ENCODE measurements at places on chromosomes 4 and X.

DNA sequence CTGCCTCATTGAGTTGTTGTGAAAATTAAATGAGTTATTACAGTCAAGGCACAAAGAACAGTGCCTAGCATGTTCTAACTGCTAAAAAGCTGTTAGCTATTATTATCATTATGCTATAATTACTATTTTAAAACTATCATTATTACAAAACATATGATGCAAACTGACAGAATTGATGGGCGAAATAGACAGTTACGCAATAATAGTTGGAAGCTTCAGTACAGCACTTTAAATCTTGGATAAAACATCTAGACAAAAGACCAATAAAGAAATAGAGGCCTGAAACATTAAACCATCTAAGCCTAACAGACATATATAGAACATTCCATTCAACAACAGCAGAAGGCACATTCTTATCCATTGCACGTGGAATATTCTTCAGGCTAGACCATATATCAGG lies 73.0 kb downstream of the TAB3 start:
- DNase-seq = no peak

DNA sequence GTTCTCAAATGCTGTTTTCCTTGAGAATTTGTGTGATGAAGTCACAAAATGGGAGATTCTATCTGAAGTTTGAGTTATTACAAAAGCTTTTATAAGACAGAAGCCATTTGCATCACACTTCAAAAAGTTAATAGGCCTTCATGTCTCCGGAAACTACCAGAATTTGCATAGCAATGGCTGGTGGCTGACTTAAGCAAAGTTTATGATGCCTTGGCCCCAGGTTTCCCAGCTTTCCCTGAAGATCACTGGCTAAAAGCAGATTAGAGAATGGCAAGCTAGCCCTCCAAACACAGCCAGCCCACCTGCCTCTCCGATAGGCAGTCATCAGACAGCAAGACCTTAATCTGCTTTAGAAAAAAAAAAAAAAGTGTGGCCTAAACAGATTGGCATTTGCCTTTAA lies 197.8 kb downstream of the HS3ST1 start:
- DNase-seq = no peak

DNA sequence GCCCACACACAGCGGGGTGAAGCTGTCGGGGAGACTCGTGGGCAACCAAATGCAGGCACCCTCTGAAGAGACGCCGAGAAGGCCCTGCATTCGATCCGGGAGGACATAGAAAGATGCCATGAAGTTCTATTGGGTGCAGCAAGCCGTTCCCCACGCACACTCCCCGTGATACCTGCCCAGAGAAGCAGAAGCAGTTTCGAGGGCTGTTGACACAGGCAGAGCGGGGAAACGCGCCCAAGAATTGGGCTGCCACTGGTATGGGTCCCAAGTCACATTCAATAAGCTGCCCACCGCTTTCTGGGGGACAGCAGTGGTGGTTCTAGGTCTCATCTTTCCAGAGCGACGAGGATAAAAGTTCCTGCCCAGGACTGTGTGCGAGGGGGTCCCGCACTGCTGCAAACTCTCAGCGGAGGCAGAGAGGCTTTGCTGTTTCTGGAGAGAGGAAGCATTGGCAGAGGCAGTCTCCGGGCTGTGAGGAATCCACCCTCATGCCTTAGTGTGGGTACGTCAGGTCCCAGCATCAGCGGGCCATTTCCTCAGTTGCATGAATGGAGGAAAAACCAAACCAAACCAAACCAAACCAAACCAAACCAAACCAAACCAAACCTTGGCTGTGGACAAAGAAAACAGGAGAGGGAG lies 10.1 kb downstream of the PITX2 start:
- DNase-seq = no peak

DNA sequence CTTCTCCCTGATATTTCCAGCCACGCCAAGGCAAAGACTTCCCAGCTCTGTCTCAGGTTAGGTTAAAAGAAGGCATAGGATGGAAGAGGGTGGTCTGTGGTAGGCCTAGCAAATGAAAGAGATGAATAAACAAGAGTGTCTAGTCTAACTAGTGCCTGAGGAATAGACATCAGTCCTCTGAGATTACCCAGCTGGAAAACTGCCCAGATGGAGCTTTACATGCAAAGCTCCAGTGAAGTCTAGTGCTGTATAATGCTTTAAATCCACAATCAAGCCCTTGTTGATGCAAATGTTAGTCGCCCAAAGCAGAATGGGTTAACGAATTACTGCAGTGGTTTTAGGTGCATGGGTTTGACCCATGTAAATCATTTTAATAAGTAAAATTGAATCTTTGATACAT lies 24.8 kb upstream of the GUCY1B1 start:
- DNase-seq = no peak

GRCh38 chrX:111615227-111615626 lies 65.7 kb upstream of the ALG13 start:
- no peak for DNase-seq

DNA sequence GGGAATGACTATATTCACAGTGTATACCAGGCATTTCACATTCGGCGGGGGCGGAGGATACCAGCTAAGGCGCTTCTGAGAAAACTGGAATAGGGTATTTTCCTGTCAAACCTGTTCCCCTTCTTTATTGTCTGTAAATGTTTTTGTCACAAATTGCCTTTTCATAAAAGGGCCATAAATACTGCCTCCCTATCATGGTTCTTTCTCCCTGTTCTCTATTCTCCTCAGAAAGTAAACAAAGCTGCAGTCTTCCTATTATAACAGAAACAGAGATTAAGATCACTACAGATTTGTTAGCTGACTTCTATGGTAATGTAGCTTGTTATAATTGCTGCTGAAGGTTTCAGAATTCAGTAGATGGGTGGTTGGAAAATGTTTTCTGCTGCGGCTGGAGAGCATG lies 32.2 kb downstream of the MID2 start:
- DNase-seq = no peak

DNA sequence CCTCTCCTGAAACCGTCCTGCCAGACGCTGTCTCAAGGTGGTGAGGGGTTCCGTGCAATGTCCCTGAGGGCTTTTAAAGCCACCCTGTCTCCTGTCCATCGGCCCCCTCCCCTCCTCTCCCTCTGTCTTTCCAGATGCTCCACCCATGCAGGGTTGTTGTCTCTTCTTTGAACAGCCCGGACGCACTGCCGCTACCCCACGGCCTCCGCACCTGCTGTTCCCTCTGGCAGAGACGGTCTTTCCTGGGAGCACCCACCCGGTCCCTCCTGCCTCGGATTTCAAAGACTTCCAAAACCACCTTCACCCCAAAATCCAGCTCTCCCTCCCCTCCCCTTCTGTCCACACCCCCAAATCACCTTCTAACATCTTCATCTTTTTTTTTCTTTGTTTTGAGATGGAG lies 4.1 kb upstream of the ASMT start:
- DNase-seq = no peak

DNA sequence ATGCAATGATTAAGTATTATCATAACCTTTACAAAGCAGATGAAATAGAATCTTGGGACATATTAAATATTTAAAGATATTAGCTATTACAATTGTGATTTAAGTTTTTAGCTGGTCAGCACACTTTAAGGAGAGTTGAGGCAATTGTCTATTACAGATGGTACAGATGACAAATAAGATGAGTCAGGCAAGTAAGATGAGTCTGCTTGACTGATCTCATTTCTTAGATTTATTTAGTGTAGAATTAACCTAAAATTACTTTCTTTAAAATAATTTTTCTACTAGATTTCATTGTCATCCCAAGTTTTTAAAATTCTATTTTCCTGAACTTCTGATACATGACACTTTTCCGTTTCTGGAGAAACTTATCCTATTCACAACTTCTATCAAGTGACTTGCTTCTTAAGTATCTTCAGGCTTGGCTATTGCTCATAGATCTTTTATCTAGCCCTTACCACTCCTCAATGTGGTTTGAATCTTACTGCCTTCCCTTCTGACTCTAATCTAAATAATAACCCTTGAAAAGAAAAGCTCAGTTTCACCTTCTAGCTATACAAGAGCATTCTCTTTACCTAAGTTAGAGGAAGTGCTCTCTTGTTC lies 32.9 kb downstream of the CXCL1 start:
- DNase-seq = no peak

DNA sequence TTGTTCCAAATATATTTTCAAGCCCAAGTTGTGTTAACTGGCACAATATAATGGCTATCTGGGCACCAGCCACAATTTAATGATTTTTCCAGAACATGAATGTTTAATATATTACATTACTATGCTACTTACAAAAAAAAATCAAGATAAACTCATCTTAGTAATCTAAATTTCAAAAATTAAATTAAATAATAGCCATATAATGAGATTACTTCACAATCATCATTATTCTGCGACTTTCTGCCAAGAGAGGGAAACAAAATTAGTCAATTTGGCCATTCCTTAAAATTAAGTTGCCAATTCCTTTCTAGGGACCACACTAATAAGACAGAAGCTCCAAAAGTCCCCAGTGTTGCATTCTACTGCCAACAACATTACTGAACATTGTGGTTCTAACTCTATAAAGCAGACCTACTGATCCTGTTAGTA lies 7.5 kb downstream of the NEK1 start:
- DNase-seq = no peak

DNA sequence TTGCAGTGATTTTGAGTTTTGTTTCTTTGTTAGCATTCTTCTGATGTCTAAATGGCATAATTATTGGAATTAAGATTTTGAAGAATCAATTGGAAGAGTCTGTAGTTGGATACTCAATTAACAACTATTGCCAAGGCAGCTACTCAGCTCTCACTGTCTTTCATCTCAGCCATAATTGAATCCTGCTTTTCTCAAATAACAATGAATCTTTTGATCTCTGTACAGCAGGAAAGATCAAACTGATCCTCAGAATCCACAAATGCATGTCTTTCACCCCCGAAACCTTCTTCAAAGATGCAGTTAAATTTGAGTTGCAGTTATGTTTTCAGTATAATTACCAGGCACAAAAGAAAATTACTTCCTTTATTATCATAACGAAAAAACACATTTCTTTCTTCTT lies 86.2 kb downstream of the MAD2L1 start:
- DNase-seq = no peak

DNA sequence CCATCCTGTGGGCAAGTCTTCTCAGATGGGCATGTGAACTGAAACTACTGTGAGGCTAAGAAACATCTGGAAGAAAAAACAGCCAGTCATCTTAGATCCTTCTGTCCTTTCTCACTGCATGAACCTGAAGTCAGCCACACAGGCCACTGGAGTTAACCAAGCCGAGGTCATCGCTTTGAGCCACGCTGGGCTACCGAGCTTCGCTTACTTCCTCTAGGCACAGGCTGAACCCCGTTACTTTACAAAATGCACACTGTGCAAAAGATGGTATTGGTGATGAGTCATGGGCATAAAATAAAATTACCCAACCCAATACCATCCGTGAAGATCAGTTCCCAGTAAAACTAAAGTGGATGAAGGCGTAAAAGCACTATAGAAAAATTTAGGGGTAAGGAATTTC lies 86.2 kb downstream of the MTMR1 start:
- no peak for DNase-seq

DNA sequence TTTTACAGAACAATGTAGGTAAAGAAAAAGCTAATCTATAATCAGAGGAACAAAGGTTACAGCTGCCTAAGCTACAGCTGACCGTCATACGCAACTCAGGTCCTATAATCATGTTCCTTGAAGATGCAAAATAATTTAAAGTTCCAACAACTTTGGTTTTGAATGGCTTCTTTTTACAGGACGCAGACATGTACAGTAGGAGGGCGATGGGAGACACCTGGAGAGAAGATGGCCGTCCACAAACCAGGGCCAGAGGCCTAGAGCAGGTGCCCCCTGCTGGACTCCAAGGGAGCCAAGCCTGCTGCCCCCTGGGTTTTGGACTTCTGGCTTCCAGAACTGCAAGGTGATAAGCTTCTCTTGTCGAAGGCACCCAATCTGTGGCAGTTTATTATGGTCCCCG lies 10.6 kb downstream of the HGFAC start:
- DNase-seq = no peak

DNA sequence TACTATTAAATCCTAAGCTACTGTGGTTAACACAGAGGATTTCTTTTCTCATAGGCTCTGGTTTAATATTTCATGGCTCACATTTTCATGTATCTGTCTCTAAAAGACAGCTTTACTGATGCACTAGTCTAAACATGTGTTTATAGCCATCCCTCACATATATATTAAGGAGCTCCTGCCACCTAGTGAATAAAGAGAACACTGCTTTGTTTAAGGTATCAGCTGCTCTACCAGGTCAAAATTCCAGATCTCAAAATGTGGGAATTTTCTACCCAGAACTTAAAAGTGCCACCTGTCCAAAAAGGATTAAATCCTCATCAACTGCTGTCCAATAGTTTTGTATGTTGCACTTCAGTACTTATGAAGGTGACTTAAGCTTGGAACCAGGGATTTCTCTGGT lies 188.5 kb upstream of the TEX13C start:
- DNase-seq = no peak

Measured in activated CD4-positive, alpha-beta T cell treated with anti-CD3 and anti-CD28 coated beads, Interleukin-2, amount 10 ng/mL, durations not matched to agents 24 days and 14 days (primary cell).